Effector memory CD4-positive, alpha-beta T cell (primary cell): ENCODE measurements at places on chromosomes 3 and 15.

GRCh38 chr15:25863111-25863967, at the start of gene ATP10A:
Gene ATP10A (minus strand): TSS chr15:25863327. CDS start chr15:25863096, 231 bp downstream.
- DNase-seq: peak; percentile 32

DNA sequence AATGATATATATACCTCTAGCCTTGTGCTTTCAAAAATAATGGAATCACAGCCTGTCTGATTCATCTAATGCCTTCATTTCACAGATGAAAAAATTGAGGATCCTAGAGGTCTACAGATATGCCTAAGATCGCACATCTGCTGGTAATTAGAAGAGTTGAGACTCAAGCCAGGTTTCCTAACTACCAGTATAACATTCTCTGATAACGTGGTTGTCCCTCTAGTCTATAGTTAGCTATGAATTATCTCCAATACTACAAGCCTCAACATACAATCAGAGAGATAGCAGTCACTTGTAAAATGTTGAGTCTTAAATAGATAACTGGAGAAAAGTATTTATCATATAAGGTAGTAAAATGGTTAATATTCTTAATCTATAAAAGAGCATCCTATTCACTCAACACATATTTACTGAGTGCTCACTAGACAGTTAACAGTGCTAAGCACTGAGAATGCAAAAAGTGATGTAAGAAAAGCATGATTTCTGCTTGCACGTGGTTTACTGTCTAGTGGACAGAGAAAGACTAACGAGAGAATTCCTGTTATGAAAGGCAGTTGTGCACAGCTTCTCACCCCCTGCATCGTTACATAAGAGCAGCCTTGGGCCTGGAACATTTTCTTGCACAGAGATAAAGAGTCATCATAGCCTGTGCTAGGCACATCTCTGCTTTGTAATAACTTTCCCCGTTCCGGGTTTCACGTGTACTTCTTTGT, 4.9 kb upstream of the ENTPD3 start:
- DNase-seq: no peak

- no peak for DNase-seq
Measured at GRCh38 chr3:147038481-147038880, 367.9 kb downstream of the ZIC4 start.

GRCh38 chr3:83003917-83004316, 1242.5 kb upstream of the GBE1 start:
- DNase-seq: no peak

GRCh38 chr3:47984075-47984728, 32.0 kb downstream of the MAP4 start:
- no peak for DNase-seq
